ENCODE measurements at places on chromosomes 16 and 17.

DNA sequence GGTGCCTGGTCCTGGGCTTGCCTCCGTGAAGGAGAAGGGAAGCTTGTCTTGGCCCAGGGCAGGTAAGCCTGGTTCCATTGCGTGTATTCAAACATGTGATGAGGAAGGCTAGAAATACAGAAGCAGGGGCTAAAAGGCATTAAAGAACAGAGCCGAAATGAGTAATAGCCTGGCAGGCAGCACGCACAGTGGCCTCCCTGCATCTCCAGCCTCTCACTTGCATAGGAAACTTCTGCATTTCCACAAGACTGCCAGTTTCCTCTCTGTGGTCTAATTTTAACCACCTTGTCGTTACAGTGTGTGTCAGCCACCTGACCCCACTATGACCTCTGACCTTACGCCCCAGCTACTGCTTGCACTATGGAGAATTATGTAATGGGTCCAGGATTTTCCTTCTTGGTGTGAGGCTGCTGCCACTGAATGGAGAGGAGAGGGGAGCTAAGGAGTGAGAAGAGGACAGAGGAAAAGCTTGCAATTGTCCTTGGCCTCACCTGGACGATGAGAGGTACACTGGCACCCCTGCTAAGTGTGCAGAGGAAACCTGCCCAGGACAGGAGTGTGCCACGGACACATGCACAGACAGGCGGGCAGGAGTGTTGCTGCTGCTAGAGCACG lies 32.8 kb downstream of the HIC1 start:
- DNase-seq, result no peak

DNA sequence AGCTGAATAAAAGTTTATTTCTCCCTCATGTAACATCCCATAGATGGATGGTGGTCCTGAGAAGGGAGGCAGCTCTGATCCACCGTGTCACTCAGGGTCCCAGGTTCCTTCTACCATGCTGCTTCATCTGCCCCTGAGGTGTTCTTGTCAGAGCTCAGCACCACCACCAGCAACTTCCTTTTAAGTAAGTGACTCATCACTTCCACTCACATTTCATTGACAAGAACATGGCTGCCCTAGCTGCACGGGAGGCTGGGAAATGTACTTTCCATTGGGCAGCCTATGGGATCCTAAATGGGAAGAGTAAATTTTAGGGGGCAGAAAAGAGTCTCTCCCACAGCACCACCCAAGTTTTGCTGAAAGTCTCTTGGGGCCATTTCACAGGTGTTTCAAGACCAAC lies 134.7 kb downstream of the USP31 start:
- no peak for DNase-seq

DNA sequence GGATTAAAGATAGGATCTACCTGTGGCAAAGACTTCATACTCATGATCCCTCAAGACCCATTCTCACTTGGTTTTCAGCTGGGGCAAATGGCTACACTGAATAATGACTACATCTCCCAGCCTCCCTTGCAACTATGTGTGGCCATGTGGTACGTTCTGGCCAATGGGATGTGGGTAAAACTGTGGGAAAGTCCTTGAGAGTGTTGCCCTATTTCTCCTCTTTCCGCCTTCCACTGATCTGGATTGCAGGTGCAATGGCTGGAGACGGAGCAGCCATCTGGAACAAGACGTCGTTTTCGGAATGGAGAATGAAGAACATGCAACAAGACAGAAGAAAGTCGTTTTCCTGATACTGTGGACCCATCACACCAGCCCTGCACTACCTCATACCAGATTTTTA lies 48.5 kb downstream of the HAPSTR1 start:
- no peak for DNase-seq

DNA sequence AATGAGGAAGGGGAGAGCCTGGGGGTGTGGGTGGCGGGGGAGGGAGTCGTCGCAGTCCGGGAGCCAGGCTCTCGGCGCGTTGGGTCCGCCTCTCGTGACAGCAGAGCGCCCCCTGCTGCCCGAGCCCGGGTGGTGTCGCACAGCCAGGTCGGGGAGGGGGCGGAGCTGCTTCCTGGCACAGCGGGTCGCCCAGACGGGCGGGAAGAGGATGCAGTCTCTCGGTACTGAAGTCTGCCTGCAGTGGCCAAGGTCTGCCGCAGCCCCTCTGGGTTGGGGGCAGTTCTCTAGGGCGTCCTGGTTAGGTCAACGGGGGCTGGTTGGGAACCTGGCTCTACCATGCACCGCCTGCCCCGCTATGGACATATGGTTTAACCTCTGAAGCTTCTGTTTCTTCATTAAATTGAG lies 38.2 kb upstream of the CCDC182 start:
- peak; percentile 81 for DNase-seq

DNA sequence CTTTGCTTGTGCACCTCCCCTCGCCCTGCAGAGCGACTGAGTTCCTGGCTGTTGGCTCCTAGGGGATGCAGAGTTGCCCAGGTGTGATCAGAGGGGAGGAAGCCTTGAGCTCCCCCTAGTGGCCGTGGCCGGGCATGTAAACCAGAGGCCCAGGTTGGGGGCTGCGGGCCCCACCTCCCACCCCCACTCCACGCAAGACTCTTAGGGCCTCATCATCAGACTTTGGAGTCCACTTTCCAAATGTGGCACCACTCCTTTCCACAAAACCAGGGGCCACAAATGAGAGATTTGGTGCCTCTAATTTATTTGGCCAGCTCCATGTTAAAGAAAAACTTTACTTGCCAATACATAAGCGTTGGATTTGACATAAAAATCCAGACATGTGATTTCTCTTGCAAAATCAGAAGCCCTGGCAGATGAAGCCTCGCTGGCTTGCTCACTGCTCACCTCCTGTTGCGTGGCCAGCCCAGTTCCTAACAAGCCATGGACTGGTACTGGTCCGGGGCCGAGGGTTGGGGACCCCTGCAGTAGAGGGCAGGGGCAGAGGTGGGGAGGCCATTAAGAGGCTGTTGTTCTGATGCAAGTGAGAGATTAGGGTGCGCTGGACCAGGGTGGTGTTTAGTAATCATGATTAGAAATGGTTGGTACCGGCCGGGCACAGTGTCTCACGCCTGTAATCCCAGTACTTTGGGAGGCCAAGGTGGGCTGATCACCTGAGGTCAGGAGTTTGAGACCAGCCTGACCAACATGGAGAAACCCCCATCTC lies 28.7 kb upstream of the GAS7 start:
- peak; percentile 17 for DNase-seq

DNA sequence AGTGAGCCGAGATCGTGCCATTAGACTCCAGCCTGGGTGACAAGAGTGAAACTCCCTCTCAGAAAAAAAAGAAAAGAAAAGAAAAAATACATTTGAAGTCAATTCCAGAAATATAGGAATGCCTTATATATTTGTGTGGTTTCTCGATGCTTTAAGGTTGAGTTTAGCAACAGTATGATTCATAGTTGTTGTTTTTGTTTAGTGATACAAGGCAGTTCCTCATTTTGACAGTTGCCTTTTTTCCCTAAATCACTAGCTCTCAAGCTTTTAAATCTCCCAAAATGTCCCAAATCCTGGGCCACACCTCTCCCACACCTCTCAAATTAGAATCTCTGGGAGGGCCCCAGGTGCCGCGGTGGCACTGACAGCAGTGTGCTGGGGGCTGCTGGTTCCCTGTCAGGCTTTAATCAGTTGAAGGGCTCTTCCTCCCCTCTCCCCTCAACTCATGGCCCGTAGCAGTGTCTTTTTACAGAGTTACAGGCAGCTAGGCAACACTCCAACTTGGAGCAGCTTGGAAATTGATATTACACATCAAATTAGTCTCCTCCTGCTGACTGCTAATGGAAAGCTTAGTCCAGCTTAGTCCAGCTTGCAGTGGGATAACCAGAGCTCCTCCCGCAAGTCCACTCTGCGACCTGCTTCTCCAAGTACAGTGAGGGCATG lies 58.4 kb downstream of the EPN2 start:
- peak; percentile 48 for DNase-seq

DNA sequence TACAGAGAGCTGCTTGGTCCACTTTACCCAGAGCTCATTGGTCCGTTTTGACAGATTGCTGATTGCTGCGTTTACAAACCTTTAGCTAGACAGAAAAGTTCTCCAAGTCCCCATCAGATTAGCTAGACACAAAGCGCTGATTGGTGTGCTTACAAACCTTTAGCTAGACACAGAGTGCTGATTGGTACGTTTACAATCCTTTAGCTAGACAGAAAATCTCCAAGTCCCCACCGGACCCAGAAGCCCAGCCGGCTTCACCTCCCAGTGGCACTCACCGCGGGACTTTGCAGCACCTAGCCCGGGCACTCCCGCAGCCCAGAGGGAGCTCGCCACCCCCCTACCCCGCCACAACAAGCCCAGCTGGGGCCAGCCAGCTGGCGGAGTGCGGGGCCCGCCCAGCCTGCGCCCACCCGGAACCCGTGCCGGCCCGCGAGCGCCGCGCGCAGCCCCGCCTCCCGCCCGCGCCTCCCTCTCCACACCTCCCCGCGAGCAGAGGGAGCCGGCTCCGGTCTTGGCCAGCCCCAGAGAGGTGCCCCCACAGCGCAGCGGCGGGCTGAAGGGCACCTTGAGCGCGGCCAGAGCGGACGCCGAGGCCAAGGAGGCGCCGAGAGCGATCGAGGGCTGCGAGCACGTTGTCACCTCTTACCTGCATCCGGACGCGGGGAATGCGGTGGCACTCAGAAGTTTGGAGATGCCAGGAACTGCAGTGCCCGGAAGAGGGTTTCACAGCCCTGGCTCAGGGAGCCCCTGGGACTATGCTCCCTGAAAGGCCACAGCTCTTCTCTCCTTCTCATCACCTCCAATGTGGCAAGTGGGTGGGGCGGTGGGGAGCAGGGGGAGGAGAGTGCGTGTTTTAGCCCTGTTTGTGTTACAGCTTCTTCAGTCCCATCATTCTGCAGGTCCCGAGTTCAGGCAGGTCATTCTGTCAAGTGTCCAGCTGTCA lies 1504.5 kb downstream of the CDH11 start:
- peak; percentile 12 for DNase-seq

- DNase-seq, result no peak
These were observed 26.1 kb downstream of the TOM1L2 start for GRCh38 chr17:17946093-17946492.

DNA sequence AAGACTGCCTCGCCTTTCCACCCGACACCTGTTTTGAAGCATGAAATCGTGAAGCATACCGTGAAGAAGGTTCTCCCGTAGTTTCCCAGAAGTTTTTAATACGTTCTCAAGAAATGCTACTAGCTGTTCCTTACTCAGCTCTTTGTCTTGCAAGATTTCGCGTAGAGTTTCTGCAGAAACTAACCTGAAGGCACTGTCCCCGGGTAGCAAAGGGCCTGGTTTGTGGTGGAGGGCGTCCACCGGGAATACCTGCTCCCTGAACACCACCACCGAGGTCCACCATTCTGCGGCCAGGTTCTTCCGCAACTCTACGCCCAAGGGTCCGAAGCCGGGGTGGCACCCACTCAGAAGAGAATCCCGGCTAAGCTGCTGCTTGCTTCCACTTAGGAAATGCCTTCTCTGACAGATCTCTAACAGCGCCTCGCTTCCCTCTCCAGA lies 487 bp downstream of the POLG2 start:
- no peak for DNase-seq

DNA sequence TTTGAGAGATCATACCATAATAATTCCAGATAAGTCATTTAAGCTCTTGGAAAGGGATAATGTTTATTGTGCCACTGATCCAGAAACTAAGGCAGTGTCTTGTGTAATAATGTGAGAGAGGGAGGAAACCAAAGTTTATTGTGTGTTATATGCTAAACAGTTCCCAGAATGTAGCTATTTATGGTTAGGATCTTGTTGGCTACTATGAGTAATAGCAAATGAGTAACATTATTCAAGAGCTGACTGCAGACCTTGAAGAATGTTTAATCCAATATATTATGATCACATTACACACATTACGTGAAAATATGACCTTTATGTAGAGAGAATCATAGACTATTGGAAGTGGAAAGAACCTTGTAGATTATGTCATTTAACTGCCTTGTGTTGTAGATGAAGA lies 139.5 kb downstream of the BCAS3 start:
- DNase-seq, result no peak

DNA sequence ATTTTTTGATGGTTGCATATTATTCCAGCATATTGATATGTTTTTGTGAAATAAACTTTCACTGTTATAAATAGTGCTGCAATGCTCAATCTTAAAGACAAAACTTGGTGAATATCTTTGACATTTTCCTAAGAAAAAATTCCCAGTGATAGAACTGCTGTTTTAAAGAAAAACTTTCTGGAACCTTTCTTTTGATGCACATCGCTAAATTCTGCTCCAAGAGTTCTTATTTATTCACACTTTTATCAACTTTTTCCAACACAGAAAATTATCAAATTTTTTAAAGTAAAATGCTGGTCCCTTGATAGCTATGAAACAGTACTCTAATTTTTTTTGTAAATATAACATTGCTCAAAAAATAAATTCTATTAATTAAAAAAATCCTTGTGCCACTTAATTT lies 196.6 kb downstream of the HS3ST3A1 start:
- no peak for DNase-seq

DNA sequence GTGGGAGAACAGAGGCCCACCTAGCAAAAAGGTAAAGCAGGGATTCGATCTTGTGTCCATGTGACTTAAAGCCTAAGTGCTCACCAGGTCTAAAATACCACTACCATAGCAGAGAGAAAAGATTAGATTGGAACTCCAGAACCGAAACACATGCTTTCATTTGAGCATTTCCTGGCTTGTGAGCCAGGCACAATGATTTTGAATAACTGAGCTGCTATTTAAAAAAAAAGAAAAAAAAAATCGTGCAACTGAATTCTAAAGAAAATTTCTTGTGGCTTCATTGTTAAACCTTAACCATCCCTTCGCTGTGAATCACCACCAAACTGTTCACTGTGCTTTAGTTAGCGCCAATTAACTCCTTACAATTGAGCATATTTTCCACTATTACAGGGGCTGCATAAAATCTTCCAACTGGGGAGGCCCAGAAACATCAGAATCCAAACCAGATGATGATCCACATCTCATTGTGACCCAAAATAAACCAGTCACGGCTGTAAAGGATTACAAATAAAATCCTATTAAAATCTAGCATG lies 366.4 kb upstream of the ERCC4 start:
- DNase-seq, result no peak

GRCh38 chr16:27436921-27437650 lies 35.1 kb downstream of the IL21R start:
- DNase-seq, result no peak

DNA sequence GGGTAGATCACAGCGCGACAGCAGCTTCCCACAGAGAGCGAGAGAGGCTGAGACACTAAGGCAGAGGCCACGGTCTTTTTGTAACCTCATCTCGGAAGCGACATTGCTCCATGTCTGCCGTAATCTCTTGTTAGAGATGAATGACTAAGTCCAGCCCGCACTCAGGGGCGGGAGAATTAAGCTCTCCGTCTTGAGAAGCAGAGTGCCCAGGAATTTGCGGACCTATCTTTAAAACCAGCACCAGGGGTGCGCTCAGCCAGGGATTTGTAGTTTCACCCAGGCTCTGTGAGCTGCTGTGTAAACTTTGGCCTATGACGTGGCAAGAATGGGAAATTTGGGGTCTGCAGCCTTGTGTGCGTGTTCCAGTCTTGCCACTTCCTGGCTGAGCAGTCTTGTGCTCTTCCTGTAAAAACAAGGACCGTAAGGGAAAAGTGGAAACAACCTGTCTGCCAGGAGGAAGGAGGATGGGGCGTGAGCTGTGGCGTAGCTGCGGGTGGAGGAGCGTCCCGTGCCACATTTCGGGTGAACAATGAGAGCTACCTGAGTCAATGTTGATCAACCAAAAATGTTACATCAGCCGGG lies 16.0 kb upstream of the JPH3 start:
- DNase-seq, result no peak

- DNase-seq, result no peak
These were observed 10.4 kb downstream of the SEC14L1 start for GRCh38 chr17:77151186-77151585.

- no peak for DNase-seq
These were observed 38.3 kb upstream of the SMPD3 start for GRCh38 chr16:68486502-68487202.
